ENCODE measurements at places on chromosomes 2 and 18.

- no peak for DNase-seq
Measured at GRCh38 chr2:10452312-10452711, 4.2 kb upstream of the ODC1 start.

DNA sequence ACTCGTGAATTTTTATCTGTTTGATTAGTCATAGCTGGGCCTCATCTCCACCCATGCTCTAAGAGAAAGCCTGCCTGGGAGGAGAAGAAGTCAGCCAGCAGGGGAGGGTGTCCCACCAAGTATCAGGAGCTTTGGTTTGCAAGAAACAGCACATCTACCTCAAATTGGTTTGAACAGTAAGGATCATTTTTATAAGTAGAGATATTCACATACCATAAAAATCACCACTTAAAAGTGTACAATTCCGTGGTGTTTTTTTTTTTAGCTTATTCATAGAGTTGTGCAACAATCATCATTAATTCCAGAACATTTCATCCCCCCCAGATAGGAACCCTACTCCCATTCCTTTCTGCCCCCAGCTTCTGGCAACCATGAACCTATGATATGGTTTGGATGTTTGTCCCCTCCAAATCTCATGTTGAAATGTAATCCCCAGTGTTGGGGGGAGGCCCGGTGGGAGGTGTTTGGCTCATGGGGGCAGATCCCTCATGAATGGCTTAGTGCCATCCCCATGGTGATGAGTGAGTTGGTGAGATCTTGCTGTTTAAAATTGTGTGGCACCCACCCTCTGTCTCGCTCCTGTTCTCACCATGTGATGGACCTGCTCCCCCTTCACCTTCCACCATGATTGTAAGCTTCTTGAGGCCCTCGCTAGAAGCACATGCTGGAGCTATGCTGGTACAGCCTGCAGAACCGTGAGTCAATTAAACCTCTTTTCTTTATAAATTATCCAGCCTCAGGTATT is 36.2 kb upstream of the HS6ST1 start:
- no peak for DNase-seq

GRCh38 chr2:169329688-169330554 is 32.4 kb downstream of the LRP2 start:
- no peak for DNase-seq

- no peak for DNase-seq
Measured at GRCh38 chr2:201108341-201108740, 7.6 kb upstream of the CFLAR start.
